ENCODE measurements at places on chromosomes 12 and 14. TPM values are rescaled to one million over a fixed set of nuclear protein-coding genes. Genes with fewer than 3 reads are reported as not detected.

SLC5A8 gene
- total RNA-seq: not detected

- H3K4me3 ChIP-seq: no peak overlapping the region
- no peak for DNase-seq
- no peak overlapping the region for H3K27ac ChIP-seq
- H3K27me3 ChIP-seq: no peaks in the 10 kb centered on the region
- no peaks in the 10 kb centered on the region for H3K36me3 ChIP-seq
- H3K4me1 ChIP-seq: peaks cover 7% of the 10 kb centered on the region
Measured at GRCh38 chr12:79997096-79997791, 62.3 kb upstream of the PPP1R12A start.

PRPF39 gene
- total RNA-seq: 34.1 TPM

CDCA3 gene
- total RNA-seq: 47.2 TPM

NOVA1 gene
- not detected for total RNA-seq

ZC2HC1C gene
- total RNA-seq: 4.7 TPM

- no peak overlapping the region for H3K27ac ChIP-seq
- peaks cover 22% of the 10 kb centered on the region for H3K36me3 ChIP-seq
- H3K4me1 ChIP-seq: no peaks in the 10 kb centered on the region
Measured at GRCh38 chr12:116712458-116713303, 25.2 kb downstream of the SPRING1 start.
